CD4-positive, alpha-beta T cell treated with Interferon alpha-2 for 1 hour (primary cell): ENCODE measurements at places on chromosomes 5 and 9.

GRCh38 chr9:124124729-124125650 lies 113.4 kb downstream of the LHX2 start:
- DNase-seq, result no peak

GRCh38 chr5:137114529-137114928 lies 384.6 kb downstream of the SPOCK1 start:
- no peak for DNase-seq

GRCh38 chr9:92954049-92954861 lies 6.9 kb downstream of the FGD3 start:
- DNase-seq, result peak; percentile 87

- DNase-seq, result no peak
Observed at GRCh38 chr9:131447148-131447547, 53.3 kb downstream of the PRRC2B start.

DNA sequence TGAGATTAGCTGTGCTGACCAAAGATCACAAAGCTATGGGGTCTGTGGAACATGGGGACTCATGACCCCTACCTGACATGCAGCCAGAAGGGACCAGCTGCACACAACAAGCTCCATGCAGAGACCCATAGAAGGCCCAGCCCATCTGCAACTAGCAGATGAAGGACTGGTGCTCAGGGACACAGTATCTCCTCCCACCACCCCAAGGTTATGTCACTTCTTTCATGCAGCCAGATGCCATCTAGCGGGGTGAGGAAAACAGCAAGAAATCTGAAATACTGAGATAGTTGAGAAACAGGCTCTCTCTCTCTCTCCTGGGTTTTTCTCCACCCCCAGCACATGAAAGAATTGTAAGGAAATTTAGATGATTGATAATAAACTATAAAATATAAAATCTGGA lies 161.3 kb upstream of the DAPK1 start:
- no peak for DNase-seq

DNA sequence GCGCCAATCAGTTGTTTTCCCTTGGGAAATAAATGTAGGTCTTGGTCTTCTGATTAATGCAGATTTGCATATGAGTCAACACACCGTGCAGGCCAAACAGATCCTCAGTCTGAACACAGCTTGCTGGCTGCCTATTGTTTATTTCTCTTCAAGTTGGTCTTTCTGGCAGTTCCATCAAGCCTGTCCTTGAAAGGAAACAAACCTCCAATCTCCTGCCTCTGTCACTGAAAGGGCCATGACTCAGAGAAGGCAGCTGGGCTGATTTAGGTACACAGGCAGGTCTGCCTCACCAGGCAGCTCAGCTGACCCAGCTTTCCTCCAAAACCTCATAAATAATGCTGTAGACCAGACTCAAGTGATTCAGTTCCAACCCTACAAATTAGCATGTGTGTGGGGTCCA lies 175.9 kb downstream of the MAN2A1 start:
- no peak for DNase-seq

DNA sequence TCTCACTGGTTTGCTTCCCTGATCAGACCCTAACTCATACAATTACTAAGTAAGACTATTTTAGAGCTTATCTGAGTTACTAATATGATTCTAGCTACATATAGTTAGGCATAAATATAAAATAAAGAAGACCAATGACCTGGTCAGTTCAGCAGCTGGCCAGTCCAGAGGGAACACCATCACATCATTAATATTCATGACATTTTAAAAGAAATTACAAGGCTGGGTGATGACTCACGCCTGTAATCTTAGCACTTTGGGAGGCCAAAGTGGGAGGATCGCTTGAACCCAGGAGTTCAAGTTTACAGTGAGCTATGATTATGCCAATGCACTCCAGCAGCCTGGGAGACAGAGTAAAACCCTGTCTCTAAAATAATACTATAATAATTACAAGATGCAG lies 37.0 kb upstream of the CDC42SE2 start:
- DNase-seq, result no peak

GRCh38 chr5:35483780-35484179 lies 133.9 kb upstream of the SPEF2 start:
- no peak for DNase-seq

- DNase-seq, result no peak
Observed at GRCh38 chr5:164202338-164202737, 696.9 kb downstream of the MAT2B start.

- no peak for DNase-seq
Observed at GRCh38 chr5:93726595-93726994, 14.8 kb downstream of the POU5F2 start.

DNA sequence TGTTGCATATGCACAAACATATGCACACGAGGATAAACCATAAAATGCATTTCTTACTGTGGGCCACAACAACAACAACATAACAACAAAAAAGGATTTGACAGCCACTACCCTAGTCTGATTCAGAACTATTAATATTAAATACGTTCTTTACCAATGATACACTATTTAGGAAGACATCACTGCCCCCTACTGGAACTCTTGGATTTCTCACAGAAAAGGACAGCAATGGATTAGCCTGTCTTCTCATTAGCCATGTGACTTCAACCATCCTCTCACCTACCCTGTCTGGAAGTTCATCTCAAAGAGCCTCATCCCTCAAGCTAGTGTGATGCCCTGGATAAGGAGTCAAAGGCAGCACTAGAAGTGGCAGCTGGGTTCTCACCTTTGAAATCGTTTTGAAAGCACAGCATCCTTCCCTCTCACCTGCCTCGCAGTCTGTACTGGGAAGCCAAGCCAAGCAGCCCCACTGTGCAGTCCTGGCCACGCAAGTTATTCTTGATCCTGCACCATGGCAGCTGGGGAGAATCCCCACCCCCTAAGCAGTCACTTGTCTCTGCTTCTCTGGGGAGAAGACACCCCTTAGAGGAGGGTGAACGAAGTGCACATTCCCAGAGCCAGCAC lies 64.6 kb downstream of the SH3TC2 start:
- DNase-seq, result peak; percentile 38

DNA sequence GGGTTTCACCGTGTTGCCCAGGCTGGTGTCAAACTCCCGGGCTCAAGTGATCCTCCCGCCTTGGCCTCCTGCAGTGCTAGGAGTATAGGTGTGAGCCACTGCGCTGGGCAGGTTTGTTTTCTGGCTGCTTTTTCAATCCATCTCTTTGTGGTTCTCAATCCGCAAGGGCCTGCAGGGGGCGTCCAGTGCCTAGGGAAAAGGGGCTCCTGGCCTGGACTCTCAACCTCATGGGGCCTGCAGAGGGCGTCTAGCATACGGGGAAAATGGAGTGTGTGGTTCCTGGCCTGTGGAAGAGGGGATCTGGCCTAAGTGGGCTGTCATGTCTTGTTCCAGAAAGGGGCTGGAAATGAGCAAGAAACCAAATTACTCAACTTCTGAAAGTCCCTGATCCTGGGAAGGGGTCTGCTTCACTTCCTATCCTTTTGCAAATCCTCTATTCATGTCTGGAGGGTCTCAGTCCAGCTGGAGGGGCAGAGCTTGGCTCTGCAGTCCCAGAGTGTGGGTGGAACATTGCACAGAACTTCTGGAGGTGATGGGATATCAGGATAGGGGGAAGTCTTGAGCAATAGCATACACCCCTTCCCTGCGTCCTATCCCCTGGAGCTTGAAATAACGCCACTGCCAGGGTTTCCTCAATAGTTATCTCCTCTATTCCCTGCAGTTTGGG lies 12.7 kb upstream of the CCL27 start:
- peak; percentile 53 for DNase-seq

DNA sequence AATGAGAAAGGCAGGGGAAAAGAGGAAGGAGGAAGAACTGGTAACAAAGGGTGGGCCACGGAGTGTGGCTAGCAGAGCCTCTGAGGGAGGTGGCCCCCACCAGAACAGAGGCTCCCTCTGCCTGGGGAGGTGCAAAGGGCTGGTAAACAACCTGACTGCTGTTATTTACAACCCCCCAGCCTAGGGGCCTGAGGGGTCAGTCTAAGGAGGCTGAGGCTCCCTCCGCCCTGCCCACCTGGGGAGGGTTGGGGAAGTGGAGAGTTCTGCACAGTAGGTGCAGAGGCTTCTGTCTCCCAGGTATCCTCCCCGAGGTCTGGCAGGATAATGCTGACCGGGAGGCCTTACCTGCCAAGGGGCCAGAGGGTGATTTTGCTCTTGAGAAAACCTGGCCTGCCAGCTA lies 35.6 kb upstream of the SMU1 start:
- DNase-seq, result no peak

- DNase-seq, result peak; percentile 16
Observed at GRCh38 chr9:104993291-104993963, 65.5 kb upstream of the ABCA1 start.

- DNase-seq, result no peak
Observed at GRCh38 chr9:93001031-93001430, 53.7 kb downstream of the FGD3 start.

DNA sequence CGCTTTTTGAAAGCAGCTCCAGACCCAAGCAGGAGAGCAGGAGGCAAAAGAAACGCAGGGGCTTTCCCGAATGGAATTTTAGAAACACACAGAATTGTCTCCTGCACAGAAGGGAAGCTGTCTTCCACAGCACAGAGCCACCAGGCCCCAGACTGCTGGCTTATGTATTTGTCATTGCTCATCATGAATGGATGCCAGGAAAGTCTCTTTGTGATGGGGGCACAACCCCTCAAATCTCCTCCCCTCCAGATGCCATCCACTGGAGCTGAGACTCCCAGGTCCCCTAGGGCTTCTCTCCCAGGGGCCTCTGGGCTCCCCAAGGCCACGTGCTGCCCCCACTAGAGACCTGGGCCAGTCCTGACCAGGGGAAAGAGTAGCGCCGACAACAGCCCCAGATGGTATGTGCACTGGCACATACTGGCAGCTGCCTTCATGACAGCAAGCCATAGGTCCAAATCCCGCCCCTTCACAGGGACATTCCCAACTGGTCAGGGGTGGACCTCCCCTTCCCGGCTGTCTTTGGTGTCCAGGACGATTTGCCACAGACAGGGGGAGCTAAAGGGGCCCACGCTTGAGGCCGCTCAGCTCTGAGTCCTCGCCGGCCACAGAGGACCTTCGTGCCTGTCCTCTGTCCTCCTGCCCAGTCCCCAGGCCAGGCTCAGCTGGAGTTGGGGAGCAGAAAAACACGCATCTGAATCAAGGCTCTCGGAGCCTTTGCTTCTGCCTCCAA lies 127.8 kb downstream of the KCNIP1 start:
- DNase-seq, result no peak

DNA sequence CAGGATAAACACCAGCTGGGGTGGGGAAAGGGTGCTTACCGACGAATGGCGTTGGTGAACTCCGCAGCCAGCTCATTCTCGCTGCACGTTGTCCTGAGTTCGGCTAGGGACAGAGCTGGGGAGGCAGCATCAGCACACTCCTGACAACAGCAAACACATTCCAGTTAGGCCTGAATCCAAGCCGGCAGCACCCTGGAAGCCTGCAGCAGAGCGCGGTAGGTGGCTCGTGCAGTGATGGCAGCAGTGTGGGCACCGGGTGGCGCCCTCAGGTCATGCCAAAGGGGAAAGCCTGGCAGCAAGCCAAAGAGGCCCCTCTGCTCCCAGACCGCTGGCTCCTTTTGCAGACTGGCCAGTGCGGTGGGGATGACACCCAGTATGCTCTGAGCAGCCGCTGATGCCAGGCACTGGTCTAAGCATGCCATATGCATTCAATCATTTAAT lies 66.9 kb downstream of the DCP2 start:
- DNase-seq, result no peak

GRCh38 chr9:28834156-28834555 lies 1260.9 kb upstream of the C9orf72 start:
- DNase-seq, result no peak

- no peak for DNase-seq
Observed at GRCh38 chr5:127153031-127153430, 79.7 kb upstream of the C5orf63 start.

DNA sequence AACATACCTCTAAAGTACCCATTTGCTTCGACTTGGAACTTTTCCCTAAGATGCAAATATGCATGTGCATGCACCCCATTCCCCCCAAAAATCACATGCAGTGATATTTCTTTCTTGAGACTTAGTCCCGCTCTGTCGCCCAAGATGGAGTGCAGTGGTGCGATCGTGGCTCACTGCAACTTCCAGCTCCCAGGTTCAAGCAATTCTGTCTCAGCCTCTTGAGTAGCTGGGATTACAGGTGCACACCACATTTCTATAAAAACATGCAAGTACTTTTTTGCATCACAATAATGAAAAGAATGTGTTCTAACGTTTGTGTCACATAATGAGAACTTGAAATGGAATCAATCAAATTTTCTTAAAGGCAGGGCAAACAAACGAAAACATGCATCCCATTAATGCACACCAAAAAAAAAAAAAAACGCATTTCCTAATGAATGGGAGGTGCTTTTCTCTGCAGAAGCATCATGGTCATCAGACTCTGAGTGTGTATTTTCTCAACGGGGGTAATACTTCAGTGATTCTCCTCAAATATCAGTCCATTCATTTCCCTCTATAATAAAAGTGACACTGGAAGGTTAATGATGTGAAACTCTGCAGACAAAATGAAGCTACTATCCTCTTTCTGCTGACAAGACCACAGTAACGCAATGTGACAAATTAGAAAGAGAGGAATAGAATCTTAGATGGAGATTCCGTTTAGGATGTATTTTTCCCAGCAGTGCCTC lies 389.4 kb downstream of the CTNND2 start:
- no peak for DNase-seq

DNA sequence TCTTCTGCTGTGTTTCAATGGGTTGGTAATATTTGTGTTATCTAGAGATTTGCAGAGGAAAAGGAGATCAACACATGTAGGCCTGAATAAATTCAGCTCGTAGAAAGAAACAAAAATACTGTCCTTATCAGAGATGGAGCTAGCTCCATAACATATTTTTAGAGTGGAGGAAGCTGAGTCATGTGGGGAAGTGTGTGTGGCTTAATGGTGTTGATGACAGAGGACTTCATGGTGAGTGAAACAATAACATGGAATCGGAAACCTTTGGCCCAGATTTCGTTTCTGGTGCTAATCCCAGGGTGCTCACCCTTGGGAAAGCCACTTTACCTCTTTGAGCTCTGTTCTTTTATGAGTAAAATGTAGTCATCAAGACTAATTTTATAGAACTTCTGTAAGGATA lies 825.0 kb downstream of the TLR4 start:
- DNase-seq, result no peak

- no peak for DNase-seq
Observed at GRCh38 chr9:105295201-105295550, 50.7 kb downstream of the SLC44A1 start.

GRCh38 chr9:25724424-25724823 lies 46.2 kb upstream of the TUSC1 start:
- DNase-seq, result no peak

GRCh38 chr9:121107029-121107428 lies 32.3 kb downstream of the CNTRL start:
- DNase-seq, result peak; percentile 47

- DNase-seq, result no peak
Observed at GRCh38 chr5:78811121-78811817, 162.7 kb upstream of the LHFPL2 start.

DNA sequence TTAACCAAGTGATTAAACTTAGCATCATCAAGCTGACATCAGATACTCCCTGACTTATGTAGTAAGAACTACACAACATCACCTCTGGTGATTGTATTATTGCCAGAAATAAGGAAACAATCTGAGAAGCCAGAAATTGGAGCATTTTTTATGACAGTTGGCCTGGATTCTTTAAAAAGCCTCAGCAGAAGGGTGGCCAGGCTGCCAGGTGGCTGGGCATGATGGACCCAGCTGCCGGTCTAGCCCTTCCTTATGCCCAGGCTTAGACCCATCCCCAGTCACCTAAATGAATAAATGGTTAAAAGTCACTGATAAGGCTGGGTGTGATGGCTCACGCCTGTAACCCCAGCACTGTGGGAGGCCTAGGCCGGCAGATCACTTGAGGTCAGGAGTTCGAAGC lies 12.8 kb downstream of the OR1K1 start:
- no peak for DNase-seq
